GM12892 (cell line): ENCODE measurements at places on chromosomes 16 and 17.

GRCh38 chr16:72996291-72997062 is 51.5 kb downstream of the ZFHX3 start:
- DNase-seq: no peak

- DNase-seq: no peak
Observed at GRCh38 chr17:45262516-45263476, 902 bp upstream of the SPATA32 start.

GRCh38 chr17:34703533-34703932 is 124.2 kb downstream of the TMEM132E start:
- no peak for DNase-seq

DNA sequence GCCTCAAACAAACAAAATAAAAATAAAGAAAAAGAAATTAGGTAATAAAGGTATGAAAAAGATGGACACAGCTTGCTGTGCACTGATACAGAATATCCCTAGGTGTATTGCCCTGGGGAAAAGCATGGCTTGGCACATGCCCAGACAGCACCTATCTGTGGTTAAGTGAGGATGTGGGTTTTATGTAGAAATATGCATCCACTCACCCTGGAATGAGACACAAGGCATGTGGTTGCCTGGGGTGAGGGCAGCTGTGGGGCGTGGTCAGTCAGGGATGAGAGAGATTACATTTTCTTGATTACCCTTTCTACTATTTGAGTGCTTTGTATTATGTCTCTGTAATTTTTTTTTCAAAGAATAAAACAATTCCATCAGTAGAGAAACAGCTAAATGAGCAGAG is 6.9 kb downstream of the PLLP start:
- DNase-seq: no peak

DNA sequence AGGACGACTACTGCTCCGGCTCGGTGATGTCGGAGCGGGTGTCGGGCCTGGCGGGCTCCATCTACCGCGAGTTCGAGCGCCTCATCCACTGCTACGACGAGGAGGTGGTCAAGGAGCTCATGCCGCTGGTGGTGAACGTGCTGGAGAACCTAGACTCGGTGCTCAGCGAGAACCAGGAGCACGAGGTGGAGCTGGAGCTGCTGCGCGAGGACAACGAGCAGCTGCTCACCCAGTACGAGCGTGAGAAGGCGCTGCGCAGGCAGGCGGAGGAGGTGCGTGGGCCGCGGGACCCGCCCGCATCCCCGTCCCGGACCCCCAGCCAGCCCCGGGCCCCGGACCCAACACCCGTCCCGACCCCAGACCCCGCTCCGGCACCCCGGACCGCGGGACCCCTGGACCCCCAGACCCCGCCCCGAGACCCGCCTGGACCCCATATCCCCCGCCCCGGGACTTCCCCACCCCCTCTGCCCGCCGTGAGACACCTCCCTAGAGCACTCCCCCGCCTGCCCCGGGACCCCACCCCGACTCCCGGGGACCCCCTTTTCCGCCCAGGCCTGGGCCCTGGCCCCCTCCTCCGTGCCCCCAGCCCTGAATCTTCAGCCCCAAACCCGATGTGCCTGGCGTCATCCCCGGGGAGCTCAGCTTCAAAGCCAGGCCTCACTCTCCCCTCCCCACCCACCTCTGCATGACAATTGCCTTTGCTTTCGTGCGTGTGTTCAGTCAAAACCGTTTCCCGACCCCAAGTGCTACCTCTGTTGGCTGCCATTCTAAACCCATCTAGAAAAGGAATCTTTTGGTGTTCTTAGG is 594 bp downstream of the MAPK8IP3 start:
- DNase-seq: peak; percentile 66

- DNase-seq: no peak
Observed at GRCh38 chr16:77064037-77064436, 127.0 kb upstream of the MON1B start.

- no peak for DNase-seq
Observed at GRCh38 chr17:82941021-82942001, 101.5 kb upstream of the ZNF750 start.

DNA sequence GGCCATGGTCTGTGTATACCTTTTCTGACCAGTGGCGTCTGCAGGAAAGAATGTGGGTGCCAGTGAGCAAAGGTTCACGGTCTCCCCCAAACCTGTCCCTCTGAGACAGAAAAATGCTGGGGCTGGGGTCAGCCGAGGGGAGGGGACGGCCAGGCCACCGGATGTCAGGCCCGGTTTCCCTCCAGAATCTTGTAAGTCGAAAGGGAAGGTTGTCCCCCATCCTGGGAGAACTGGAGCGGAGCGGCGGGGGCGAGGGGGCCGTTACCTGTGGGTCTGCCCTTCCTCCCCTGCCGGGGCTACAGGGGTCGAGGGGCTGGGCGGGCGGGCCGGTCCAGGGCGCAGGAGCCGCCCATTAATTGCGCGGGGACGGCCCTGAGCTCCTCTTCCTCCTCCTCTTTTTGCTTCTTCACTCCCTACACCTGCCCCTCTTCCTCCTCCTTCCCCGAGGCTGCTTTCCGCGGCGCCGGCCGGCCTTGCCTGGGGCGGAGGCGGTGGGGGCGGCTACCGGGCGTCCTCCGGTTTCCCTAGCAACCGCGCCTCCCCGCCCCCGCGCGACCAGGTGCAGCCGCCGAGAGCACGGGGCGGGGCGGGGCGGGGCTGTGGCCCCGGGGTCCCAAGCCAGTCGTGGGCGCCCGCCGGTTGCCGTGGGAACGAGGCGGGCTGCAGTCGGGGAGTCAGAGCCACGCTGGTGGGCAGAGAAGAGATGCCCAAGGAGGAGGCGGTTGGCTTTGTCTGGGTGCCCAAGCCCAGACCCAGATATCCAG is at the start of gene MARCHF10:
MARCHF10 (minus strand) TSS at position 503 of the 764 bp plus-strand sequence. CDS start 6,579 bp downstream, outside the sequence.
- peak; percentile 41 for DNase-seq

GRCh38 chr17:77432742-77433141 is 292.0 kb downstream of the SEC14L1 start:
- DNase-seq: no peak

- no peak for DNase-seq
Observed at GRCh38 chr16:90011908-90012501, 7.3 kb downstream of the DBNDD1 start.

DNA sequence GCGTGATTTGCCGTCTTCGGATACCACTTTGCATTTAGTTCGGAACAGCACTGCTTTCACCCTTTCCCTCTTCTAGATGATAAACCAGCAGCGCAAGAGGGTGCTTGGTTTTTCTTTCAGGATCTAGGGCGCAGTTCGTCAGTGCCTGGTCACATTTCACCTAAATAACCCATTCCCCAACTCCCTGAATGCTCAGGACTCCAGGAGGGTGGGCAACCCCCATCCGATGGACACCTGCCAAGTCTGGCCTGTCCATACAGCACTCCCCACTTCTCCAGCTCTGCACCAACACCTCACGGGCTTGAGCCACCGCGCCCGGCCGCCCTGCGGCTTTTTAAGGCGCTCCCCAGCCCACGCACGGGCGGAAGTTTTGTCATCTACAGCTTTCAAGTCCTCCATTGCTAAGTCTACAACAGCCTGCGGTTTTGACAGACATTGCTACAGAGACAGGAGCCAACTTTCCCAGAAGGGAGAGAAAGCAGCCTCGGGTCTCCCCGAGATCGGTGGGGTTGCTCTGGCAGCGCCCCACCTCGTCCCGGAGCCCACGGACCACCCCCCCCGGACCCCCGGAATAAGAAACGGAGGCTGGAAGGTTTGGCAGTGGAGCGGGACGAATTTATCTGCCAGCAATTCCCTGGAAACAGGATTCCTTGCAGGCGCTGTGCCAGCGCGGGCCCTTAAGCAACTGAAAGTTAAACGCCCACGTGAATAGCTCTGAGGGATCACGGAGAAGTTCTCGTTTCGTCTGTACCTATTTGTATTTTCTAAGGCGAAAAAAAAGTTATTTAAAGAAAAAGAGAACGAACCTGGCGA is 38.6 kb upstream of the SLFN13 start:
- DNase-seq: peak; percentile 64

GRCh38 chr17:50834429-50835300 is 721 bp upstream of the WFIKKN2 start:
- no peak for DNase-seq

GRCh38 chr17:28228986-28229729 is 89.8 kb upstream of the TMEM97 start:
- DNase-seq: no peak

- no peak for DNase-seq
Observed at GRCh38 chr17:44557651-44558285, 484 bp downstream of the FZD2 start.

DNA sequence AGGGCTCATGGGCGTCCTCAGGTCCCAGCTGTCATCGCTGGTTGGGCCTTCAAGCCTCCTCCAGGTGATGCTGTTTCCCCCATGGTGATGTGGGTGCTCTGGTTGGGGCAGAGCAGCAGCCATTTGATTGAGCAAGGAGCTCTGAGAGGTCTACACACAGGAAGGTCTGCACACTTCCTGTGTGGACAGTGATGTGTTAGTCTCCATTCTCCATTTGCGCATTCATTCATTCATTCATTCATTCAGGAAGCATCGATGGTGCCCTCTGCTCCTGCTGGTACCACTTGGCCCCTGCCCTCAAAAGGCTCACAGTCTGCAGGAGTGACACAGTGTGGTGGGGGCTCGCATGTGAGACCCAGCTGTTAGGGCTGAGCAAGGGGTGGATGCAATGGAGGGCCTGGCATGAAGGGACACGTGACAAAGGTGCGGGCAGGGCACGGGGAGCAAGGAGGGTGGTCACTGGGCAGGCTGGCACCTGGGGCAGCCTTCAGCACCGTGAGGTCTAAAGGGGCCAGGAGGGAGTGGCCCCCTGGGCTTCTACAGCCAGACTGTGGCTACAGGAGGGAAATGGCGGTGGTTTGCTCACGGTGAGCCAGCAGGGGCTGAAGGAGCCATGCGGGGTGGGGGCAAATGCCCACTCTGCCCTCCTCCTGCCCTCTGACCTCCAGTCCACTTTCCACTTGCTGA is 1.5 kb downstream of the ADGRG3 start:
- DNase-seq: no peak

DNA sequence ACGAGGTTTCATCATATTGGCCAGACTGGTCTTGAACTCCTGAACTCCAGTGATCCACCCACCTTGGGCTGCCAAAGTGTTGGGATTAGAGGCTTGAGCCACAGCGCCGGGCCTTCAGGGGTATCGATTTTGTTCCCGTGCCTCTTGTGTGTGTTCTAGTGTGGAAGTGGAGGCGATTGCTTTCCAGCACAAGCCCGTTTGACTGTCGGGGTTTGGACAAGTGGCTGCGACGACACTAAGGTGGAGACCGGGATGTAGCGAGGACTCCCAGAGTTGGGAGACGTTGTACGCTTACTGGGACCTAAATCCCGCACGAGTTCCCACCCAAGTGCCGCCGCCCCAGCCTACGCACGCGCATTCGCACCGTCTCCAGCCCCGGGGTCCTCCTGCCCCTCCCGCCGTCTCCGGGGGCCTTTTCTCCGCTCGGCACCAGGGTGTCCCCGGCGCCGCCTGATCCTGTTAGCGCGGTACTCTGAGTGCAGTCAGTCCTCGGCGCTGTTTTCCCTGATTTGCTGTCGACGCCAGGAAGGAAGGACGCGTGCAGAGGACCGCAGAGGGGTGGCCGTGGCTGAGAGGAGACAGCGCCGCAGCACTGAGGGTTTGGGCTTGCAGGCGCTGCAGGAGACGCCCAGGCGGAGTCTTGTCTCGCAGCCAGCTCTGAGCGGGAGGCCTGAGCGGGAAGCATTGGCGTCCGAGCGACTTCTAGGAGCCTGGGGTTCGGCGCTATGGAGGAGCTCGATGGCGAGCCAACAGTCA is at the start of gene NUP85:
NUP85 (plus strand) TSS at position 643 of the 756 bp plus-strand sequence; CDS start at position 726, 83 bp downstream.
- peak; percentile 99 for DNase-seq

- peak; percentile 59 for DNase-seq
Observed at GRCh38 chr17:65099941-65100315, 37.2 kb upstream of the RGS9 start.

- no peak for DNase-seq
Observed at GRCh38 chr17:63039899-63040602, 74.0 kb downstream of the TANC2 start.

DNA sequence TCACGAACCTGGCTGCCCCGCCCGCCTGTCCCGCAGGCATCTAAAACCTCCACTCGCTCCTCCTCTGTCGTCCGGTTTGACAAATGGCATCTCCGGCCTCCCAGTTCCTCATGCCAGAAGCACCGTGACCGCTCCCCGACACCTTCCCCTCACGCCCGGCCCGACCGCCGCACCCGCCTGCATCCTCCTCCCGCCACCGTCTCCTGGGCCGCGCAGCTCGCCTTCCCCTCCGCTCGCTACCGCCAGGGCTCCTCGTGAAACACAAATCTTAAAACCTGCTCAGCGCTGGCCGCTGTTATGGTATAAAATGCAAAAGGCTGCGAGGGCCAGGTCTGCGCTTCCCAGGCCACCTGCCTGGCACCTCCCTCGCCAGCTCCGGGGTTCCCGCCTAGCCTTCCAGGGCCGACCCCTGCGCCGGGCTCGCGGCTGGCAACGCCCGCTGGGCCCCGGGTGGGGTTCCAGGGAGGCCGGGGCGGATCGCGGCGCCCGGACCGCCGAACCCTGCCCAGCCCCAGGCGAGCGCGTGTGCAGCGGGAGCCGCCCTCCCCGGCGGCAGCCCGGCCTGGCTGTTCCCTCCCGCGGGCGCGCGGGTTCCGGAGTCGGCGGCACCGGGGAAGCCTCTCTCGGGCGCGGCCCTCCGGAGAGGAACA is 488 bp downstream of the SPSB3 start:
- DNase-seq: no peak

- DNase-seq: no peak
Observed at GRCh38 chr17:39092692-39093230, 58.7 kb downstream of the PLXDC1 start.

DNA sequence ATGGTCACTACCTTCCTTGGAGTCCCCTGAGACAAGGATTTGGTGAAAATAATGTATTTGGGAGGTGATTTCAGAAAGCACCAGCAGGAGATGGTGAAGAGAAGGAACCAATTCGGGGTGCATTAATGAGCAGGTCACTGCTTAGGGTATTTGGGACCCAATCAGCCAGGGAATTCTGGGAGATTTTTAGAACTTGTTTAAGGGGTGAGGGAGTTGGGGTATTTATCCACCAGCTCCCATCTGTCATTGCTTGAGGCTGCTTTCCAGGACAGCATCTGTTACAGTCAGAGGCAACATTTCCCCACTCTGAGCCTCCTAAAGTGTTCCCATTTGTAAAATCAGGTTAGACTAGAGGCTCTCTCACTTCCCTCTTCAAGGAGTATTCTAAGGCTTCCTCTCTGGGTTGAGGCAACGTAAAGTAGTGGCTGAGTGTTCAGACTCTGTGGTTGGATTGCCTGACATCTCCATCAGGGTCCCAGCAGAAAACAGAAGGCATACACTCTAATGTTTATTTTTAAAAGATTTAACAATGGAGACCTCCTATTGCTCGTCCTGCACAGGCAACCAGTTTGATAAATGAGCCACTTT is 60.9 kb downstream of the CLEC19A start:
- DNase-seq: no peak

DNA sequence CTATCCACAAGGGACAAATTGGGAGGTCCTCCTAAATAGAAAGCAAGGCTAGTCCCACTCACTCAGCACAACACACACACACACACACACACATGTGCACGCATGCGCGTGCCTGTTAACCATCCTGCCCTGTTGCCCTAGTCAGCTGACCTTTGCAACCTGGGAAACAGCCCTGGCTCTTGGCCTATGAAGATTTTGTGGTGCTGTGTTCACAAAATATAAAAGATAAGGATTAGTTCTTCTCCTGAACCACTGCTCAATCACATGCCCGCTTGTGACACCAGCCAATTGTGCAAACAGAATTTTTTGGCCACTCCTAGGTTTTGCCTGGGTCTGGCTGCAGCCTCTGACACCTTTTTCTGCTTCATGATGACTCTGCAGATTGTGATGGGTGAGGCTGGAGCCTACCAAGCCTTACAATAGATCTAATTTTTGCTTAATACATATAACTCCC is 3.3 kb upstream of the CES1 start:
- no peak for DNase-seq

GRCh38 chr16:55017321-55017720 is 86.7 kb downstream of the IRX5 start:
- DNase-seq: no peak
